ENCODE measurements at places on chromosomes 13 and 19. TPM values are rescaled to one million over a fixed set of nuclear protein-coding genes. Genes with fewer than 3 reads are reported as not detected.

Gene SULT2B1
- not detected for total RNA-seq

Gene GMIP
- 9.8 TPM for total RNA-seq

Gene GPR12
- not detected for total RNA-seq

Gene CEACAM3
- not detected for total RNA-seq

Gene IFI30
- 5.7 TPM for total RNA-seq

Gene SYNGR4
- not detected for total RNA-seq

Gene GARRE1
- 52.9 TPM for total RNA-seq

Gene PSG7
- total RNA-seq: not detected

All from bladder microvascular endothelial cell (primary cell).